Suppressor macrophage (primary cell): ENCODE measurements at places on chromosomes 7 and 10.

DNA sequence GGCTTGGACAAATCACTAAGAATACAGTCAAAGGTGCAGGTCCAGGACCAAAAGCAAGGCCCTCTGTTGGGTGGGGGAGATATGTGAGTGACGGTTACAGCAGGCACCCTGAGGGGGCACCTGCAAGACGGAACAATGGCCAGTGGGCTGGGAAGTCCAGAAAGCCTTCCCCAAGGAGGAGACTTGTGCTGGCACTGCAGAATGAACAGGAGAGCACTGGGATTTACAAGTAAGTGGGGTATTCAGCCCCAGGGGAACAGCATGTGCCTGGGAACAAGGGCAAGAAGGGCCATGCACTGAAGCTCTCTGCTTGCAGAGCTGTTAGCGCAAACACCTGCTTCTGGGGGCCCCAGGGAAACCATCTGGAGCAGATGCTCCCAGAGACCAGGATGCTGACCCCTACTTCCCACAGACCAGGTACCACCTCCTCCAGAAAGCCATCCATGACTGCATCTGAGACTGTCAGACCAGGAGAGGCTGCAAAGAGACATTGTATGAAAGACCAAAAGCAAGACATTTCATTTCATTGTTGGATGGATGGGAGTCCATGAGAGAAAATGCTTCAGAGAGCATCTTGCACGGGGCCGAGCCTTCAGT is 24.6 kb upstream of the ZMIZ1 start:
- DNase-seq = no peak

DNA sequence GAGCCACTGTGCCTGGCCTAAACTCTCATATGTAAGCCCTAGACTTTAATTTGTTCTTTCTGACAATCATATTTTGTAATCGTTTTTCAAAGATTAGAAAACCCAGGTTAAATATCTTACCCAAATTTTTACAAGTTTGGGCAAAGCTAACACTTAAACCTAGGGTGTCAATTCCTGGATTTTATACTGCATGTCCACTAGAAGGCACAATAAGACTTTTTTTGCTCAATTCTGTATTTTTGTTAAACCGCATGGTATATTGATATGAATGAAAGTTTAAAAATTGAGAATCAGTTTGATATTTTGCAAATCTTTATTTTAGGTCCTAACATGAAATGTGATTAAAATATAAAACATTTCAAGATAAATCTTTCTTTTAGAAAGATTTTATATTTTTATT is 29.3 kb downstream of the DYNC2I1 start:
- peak; percentile 10 for DNase-seq

GRCh38 chr10:14312014-14312413 is 18.7 kb downstream of the FRMD4A start:
- no peak for DNase-seq

DNA sequence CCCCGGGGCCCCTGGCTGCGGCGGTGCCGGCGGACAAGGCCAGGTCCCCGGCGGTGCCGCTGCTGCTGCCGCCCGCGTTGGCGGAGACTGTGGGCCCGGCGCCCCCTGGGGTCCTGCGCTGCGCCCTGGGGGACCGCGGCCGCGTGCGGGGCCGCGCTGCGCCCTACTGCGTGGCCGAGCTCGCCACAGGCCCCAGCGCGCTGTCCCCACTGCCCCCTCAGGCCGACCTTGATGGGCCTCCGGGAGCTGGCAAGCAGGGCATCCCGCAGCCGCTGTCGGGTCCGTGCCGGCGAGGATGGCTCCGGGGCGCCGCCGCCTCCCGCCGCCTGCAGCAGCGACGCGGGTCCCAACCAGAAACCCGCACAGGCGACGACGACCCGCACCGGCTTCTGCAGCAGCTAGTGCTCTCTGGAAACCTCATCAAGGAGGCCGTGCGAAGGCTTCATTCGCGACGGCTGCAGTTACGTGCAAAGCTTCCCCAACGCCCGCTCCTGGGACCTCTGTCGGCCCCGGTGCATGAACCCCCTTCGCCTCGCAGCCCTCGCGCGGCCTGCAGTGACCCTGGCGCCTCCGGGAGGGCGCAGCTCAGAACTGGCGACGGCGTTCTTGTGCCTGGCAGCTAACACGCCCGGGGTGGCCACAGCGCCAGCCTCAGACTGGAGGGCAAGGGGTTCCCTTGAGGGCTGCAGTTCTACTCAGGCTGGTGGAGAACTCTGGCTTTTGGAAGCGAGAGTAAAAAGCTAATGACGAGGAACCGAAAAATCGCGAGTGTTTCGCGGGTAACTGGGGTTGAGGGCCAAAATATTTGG is 804 bp downstream of the FRAT1 start:
- DNase-seq = peak; percentile 75

DNA sequence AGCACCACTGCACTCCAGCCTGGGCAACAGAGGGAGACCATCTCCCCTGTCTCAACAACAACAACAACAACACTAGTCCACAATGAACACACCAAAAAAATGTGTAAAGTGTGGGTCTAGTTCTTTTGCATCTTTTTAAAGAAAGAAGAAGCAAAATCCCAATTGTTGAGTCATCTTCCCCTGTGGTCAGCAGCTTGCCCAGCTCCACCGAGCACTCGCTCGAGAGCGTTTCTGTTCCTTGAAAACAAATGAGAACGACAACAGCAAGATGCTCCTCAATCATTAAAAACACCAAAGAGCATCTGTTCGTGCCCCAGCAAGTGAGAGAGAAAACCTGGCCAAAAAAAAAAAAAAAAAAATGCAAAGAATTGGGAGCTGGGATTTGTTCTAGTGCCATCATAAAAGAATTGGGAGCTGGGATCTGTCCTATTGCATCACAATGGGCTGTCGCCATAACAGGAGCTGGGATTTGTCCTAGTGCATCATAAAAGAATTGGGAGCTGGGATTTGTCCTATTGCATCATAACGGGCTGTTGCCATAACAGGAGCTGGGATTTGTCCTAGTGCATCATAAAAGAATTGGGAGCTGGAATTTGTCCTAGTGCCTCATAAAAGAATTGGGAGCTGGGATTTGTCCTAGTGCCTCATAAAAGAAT is 118.1 kb downstream of the PTPRN2 start:
- DNase-seq = peak; percentile 22

DNA sequence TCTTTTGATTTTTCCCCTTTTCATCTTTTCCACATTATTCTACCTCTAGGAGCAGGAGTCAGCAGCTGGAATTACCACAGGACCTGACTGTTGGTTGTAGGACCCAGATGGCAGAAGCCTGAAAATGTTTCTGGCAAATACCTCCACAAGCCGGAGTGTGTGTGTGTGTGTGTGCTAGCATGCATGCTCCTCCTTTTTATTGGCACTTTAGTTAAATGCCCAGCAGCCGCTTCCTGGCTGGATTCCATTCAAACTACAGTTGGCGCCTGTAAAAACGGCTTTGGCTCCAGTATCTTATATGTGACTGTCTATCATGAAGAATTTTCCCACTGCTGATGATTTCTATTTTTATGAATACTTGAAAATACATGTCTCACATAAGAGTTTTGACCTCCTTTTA is 319.7 kb upstream of the SP4 start:
- DNase-seq = no peak

- DNase-seq = no peak
These were observed 290.7 kb upstream of the TMEM229A start for GRCh38 chr7:124323597-124323996.

DNA sequence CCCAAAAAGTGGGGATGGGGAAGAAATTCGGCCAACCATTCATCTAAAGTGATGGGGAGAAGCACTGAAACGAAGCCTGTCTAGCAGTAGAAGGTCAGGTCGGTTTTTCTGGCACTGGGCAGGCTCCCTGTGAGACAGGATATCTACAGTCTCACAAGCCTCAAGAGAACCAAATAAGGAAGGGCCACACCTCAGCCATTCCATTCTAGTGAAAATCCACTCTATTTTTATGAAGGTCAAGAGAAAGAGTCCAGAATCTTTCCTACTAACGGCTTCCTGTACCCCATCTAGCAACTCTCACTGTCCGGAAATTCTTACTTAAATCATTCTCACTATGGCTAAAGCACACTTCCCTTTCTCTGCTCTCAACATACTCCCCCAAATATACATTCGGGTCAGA is 267.1 kb downstream of the PRPF18 start:
- DNase-seq = peak; percentile 55

GRCh38 chr10:73991884-73992245 is 6.1 kb upstream of the VCL start:
- DNase-seq = peak; percentile 86

GRCh38 chr10:119243967-119244366 is 36.6 kb downstream of the GRK5 start:
- no peak for DNase-seq

GRCh38 chr10:54854389-54854788 is 53.4 kb upstream of the PCDH15 start:
- DNase-seq = no peak

DNA sequence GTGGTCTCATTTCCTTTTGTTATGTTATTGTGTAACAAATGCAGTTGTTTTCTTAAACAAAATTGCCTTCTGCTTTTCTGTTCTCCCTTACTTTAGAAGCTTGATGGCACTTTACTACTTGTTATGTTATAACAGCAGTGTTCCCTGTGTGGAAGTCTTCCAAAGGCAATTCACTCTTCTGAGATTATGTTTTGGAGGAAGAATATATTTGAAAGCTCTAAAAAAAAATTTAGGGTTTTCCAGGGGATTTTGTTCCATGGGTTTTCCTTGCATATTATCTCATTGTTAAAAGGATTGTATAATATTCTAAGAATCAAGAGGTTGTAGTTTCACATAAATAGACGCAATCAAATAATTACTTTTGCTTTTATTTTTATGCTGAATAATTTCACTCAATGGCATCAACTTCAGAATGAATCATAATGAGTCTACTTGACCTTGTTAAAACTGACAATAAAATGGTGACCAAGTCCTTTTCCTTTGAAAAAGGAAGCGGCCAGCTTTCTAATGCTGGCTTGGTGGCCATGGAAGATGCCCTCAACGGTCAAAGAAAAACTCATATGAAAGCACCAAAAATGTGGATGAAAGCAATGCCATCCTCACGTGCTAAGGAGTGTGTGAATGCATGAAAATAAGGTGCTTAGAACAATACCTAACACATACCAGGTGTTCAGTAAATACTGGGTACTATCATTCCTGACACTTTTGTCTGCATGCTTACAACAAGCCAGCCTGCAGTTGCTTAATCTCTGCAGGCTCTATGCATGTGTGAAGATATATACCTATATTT is 92.4 kb upstream of the KLF6 start:
- peak; percentile 79 for DNase-seq

DNA sequence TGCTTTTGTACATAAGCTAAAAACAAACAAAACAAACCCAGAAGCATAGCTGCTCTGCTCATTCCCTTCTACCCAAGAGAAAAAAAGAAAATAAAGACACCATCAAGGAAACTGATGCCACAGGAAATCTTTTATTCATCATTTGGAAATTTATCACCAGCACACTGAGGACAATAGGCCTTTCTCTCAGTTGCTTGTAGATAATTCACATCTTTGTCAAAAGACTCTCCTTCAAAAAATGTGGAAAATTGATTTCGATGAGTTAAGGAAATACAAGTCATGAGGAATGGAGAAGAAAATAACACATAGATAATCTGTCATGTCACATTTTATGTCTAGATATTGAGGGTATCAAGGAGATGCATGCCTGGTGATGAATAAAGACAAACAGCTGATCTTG is 53.5 kb downstream of the ZNF37A start:
- no peak for DNase-seq

DNA sequence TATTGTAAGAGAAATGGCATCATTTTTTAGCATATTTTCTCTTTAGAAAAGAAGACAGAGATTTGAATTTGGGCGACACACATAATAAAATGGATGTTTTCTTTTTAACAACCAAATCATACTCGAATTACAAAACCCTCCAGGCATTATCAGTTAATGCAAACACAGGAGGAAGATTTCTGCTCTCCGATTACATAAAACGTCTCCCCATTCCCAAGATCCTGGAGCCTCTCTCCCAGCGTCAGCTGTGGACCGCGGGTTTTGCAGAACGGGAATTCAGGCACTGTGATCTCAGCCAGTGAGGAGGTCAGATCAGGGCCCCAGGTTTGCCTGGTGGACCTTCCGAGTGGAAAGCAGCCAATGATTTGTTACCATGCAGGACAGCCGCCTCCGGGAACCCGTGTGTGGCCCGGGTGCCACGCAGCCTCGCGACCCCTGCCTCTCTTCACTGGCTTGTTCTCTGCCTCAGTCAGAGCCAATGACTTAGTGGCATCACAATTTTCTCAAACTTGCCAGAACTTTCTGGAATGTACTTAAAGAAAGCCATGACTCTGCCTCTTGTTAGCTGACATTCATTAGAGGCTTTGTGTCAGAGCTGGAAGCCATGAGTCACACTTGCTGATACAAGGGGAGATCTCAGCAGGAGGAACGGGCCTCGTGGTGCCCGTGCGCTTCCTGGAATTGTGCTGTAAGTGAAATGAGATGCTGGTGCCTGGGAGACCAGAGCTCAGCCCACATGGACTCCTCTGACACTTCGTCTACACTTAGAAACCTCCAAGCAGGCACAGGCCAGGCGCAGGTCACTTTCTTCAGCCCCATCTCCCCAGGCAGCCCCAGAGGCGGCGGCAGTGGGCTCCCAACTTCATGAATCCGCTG is 246.1 kb downstream of the KLF6 start:
- DNase-seq = peak; percentile 34

DNA sequence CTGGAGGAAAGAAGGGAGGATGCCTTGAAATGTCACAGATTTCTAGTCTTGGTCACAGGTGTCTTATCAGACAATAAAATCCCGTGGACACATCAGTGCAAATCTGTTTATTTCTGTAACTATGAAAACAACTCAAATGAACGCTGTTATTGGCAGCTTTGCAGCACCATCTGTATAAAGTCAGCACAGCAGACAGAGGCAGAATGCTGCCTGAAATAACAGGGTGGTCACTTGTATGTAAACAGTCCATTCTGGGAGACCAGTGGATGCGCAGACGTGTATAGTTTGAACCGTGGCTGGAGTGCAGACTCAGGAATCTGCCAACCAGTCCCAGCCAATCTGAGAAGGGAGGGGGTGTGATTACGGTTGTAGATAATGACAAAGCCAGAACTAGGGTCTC is 54.8 kb downstream of the SEC23IP start:
- no peak for DNase-seq

DNA sequence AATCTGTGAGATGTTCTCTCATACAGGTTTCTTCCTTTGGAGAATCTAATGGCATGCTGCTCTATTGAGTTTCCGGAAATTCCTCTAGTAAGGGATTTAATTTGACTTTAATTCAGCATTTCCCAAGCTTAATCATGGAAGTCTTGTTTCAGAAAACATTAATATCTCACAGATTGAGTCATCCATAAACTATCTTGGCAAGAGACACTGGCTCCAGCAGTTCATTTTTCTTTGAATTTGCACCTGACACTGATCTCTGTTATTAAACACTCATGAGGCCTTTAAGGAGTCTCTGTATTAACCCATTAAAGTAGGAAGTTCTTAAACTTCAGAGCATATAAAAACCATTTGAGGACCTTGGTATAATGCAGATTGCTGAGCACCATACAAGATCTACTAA is 3.6 kb upstream of the ITGB8 start:
- DNase-seq = no peak

- no peak for DNase-seq
These were observed 130.0 kb downstream of the ICA1 start for GRCh38 chr7:8131694-8132605.

GRCh38 chr7:124255041-124255655 is 222.3 kb upstream of the TMEM229A start:
- no peak for DNase-seq
